ENCODE measurements at places on chromosomes 2 and 18.

- no peak for DNase-seq
These were observed 307.1 kb upstream of the EPAS1 start for GRCh38 chr2:45990131-45990530.

DNA sequence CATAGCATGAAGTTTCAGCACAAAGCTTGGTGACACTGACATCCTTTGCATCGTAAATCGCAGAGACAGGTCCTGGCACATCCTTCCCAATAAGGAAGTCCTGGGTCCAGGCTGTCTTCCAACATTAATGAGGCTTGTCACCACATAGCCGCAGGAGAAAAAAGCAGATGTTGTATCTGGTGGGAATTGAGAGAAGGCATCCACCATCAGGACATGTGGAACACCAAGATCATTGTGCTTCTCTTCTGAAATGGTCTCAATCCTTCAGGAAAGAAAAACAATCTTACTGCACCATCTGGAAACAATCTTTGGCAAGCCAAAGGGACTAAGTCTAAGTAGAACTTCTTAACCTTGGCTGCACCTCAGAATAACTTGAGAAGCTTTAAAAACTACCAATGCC, 119.0 kb upstream of the ARHGAP28 start:
- DNase-seq: no peak

DNA sequence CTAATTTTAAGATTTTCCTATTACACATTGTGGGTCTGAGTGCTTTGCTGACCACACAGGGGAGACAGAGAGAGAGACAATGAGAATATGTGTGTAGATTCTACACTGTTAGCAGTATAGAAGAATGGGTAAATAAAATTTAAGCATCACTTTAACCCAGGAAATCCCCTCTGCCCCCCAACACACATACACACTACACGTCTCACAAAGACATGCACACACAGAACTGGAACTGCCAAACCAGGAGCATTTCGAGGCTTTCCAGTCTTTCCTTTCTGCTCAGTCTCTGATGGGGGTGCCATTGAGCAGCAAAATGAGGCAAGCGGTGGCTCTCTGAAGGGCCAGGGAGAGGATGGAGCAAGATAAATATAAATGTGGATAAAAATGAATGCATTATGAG, 2.5 kb downstream of the MERTK start:
- peak; percentile 13 for DNase-seq

DNA sequence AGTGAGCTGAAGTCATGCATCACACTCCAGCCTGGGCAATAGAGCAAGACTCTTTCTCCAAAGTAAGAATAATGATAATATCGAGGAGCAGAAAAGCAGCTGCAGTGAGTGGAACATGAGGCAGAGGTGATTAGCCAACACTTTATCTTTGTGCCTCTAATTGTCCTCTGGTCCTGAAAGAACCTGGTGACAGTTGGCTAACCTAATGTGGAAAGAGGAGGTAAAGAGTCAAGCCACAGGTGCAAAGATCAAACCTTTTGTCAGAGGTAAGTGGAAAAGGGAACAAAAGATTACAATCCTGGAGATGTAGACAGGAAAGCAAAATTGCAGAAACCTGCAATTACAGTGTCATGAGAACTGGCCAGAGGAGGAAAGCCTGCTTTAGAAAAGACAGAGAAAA, 53.5 kb upstream of the LCLAT1 start:
- DNase-seq: no peak
